ENCODE measurements at places on chromosomes 4 and X. TPM values are rescaled to one million over a fixed set of nuclear protein-coding genes. Genes with fewer than 3 reads are reported as not detected.

DNA sequence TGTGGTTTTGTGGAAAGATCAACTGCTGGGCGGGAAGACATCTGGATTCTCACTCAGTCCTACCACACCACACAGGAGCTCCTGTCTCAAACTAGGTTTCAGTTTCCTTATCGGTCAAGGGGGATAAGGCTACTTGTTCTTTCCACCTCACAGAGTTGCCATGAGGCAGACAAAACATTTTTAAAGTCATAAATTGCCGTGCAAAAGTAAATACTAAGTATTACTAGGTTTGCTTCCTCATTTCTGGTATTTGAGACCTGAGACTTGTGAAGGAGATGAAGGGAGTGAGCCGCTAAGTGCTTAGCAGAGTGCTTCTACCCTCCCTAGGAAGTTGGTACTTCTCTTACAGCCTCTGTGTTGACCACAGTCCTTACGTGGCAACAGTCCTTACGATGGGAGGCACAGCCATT lies 1.5 kb downstream of the LAP3 start:
- H3K27ac ChIP-seq, result no peak overlapping the region
- H3K4me1 ChIP-seq, result no peaks in the 10 kb centered on the region
- DNase-seq, result no peak
- no peaks in the 10 kb centered on the region for H3K27me3 ChIP-seq
- peak overlapping the region; percentile 58 for H3K4me3 ChIP-seq
- H3K36me3 ChIP-seq, result peaks cover 4% of the 10 kb centered on the region

DNA sequence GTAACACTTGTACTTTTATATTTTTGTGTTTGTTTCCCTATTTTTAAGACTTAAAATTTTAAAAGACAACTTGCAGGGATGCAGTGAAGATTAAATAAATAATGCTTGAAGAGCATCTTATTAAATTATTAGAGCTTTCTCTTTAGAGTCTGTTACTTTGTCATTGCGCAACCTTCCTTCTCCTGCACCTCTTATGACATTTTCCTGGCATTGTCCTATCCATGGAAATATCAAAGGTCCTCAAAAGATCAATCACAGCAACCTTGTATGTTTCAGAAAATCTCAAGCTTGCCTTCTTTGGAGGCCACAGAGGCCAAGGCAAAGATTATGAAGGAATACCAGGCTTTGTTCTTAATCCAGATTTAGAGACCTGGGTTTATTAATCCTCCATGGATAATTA lies 116.3 kb downstream of the GRXCR1 start:
- H3K27me3 ChIP-seq, result no peaks in the 10 kb centered on the region
- H3K4me3 ChIP-seq, result no peak overlapping the region
- no peaks in the 10 kb centered on the region for H3K36me3 ChIP-seq

- no peak overlapping the region for H3K4me3 ChIP-seq
- no peaks in the 10 kb centered on the region for H3K36me3 ChIP-seq
- no peak for DNase-seq
- no peak overlapping the region for H3K27ac ChIP-seq
- no peaks in the 10 kb centered on the region for H3K27me3 ChIP-seq
Observed at GRCh38 chr4:170247596-170247995, 157.8 kb upstream of the AADAT start.

DNA sequence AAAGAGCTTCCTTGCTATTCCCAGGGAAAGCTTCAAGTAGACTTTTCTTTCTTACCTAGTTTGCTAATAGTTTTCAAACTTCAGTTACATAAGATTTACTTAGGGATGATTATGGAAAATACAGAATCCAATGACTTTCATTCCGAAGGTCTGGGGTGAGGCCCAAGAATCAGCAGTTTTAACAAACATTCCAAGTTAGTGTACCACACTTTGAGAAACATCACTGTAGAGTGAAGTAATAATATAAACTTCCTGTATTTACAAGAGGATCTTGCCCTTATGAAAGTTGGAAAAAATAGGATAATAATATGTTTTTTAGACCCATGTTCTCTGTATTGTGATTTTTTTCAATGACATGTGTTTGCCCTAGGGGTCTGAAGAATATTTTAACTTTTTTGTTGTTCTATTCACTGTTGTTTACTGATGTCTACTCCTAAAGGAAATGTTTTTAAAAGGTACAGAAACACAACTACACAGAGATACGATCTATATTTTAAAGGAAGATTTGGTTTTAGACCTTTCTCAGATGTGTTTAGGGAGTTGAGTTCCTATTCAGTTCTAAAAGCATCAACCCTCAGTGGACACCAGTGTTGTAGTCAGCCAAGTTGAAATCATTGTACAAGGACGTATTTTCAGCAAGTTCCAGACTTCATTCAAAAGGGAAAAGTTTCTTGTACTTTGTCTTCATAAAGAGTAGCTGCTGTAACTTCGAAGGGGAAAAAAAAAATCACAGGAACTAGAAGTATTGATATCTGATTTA lies 295.8 kb upstream of the SLC7A11 start:
- no peak overlapping the region for H3K4me3 ChIP-seq
- H3K36me3 ChIP-seq, result no peaks in the 10 kb centered on the region
- DNase-seq, result no peak
- H3K4me1 ChIP-seq, result no peaks in the 10 kb centered on the region
- H3K27me3 ChIP-seq, result no peaks in the 10 kb centered on the region

- no peak for DNase-seq
- H3K4me1 ChIP-seq, result no peaks in the 10 kb centered on the region
- H3K4me3 ChIP-seq, result no peak overlapping the region
- H3K27me3 ChIP-seq, result no peaks in the 10 kb centered on the region
- no peak overlapping the region for H3K27ac ChIP-seq
- no peaks in the 10 kb centered on the region for H3K36me3 ChIP-seq
Observed at GRCh38 chr4:176769514-176769913, 23.2 kb downstream of the VEGFC start.

DNA sequence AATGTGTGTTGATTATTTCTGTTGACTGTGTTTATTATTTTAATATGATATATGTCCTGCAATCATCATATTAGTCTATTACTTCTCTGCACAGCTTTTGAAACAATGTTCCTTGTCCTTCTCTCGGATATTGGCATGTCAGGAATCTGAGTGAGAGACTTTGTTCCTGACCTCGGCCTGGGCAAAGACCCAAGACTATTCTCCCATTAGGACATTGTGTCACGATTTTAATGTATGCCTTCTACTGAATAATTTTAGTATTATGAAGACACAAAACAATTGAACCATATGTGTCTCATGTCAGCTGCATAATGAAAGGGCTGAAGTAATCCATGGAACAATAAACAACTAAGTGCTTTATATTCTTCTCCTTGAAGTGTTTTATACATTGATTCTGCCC lies 580.8 kb upstream of the TENM3 start:
- no peak overlapping the region for H3K27ac ChIP-seq

GRCh38 chrX:136652822-136653723 lies 5.1 kb downstream of the CD40LG start:
- H3K27me3 ChIP-seq, result no peaks in the 10 kb centered on the region
- H3K4me3 ChIP-seq, result no peak overlapping the region
- no peaks in the 10 kb centered on the region for H3K36me3 ChIP-seq

GRCh38 chrX:150897421-150898320 lies 797 bp downstream of the CD99L2 start:
- H3K4me3 ChIP-seq, result peak overlapping the region; percentile 54
- no peak for DNase-seq
- no peaks in the 10 kb centered on the region for H3K27me3 ChIP-seq
- H3K4me1 ChIP-seq, result no peaks in the 10 kb centered on the region

DNA sequence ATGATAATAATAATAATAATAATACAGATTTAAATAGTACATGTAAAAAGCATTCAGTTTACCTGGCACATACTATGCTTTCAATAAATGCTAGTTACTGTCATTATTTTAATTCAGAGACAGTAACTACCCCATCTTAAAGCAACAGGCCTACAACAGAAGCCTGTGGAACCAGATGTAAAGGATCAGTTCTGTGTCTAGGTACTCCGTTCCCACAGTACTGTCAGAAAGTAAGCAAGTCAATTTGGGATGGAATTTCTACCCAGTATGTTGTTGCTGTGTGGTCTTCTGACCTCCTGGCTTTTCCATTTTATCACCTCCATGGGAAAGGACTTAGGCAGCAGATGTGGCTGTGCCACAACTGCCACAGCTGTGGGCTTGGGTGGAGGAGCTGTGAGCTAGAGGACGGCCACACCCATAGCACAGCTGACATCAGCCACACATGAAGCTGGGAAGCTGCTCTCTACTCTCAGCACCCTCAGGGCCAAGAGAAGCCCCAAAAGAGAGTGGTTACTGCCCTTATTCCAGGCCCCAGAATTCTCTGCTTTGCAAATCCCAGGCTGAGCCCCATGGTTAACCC lies 102.8 kb downstream of the CBR4 start:
- H3K4me3 ChIP-seq, result no peak overlapping the region
- no peaks in the 10 kb centered on the region for H3K36me3 ChIP-seq
- DNase-seq, result no peak
- no peak overlapping the region for H3K27ac ChIP-seq
- no peaks in the 10 kb centered on the region for H3K4me1 ChIP-seq
- no peaks in the 10 kb centered on the region for H3K27me3 ChIP-seq

DNA sequence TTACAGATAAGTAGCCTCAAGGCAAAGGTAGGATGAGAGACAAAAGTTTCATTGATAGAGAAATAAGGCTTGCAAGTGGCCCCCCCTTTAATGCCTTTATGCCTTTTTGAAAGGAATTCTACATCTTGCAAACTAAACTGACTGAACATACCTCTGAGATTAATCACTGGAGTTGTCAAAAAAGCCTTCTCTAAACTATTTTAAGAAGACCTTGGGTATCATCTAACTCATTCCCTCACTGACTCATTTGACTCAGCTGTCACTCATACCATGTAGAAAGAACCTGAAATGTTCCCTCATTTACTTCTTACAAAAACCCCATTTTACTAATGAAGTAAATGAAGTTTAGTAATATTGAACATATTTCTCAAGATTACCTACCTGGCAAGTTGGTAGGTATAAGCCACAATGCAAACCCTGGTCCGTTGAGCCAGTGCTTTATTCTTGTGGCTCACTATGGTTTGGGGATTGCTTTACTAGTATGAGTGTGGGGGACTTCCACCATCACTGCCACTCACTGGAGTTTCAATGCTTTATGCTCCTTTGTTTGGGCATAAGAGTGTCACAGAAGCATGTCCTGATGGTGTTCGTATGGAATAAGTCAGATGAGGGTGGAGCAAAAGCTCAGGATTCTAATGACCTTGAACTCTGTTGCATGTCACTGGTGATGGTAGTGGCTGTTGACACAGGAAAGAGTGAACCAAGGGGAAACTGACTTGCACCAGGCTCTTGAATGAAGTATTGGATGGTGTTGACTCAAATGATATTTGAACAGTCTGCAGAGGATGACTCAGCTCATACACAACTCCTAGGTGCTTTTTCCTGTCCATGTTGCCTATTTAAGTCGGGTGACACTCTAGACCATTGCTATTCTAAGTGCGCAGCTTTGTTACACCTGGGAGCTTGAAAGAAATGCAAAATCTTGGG lies 305.5 kb upstream of the EMCN start:
- H3K4me3 ChIP-seq, result no peak overlapping the region
- H3K36me3 ChIP-seq, result no peaks in the 10 kb centered on the region
- no peaks in the 10 kb centered on the region for H3K27me3 ChIP-seq
- DNase-seq, result no peak
- no peak overlapping the region for H3K27ac ChIP-seq
- H3K4me1 ChIP-seq, result no peaks in the 10 kb centered on the region

GRCh38 chr4:172813359-172813923 lies 355.2 kb upstream of the GALNT7 start:
- no peaks in the 10 kb centered on the region for H3K4me1 ChIP-seq
- DNase-seq, result no peak
- no peaks in the 10 kb centered on the region for H3K36me3 ChIP-seq
- no peak overlapping the region for H3K27ac ChIP-seq
- no peaks in the 10 kb centered on the region for H3K27me3 ChIP-seq
- H3K4me3 ChIP-seq, result no peak overlapping the region

DNA sequence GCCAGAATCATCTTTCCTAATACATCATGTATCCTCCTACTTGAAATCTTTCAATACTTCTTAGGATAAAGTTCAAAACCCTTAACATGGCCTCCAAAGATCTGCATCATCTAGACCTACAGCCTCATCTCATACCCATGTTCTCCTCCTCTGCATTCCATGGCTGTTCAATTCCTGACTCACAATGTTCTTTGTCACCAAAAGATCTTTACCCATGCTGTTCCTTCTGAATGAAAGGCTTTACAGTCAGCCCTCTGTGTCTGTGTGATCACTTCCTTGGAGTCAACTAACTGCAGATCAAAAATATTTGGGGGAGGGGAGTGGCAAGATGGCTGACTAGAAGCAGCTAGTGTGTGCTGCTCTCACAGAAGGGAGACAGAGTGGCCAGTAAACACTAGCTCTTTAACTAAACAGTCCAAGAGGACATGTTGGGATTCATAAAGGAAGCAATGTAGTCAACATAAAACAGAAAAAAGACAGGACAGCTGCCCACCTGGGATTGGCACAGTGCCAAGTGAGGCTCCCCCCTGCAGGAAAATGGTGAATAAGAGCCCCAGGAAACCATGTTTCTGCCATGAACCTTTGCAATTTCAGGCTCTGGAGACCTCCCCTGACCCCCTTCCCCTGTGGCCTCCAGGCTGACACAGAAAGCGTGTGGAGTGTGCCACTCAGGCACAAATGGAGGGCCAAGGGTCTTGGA lies 31.9 kb downstream of the CBR4 start:
- H3K27me3 ChIP-seq, result no peaks in the 10 kb centered on the region
- H3K27ac ChIP-seq, result no peak overlapping the region
- no peaks in the 10 kb centered on the region for H3K36me3 ChIP-seq
- DNase-seq, result no peak
- H3K4me3 ChIP-seq, result no peak overlapping the region

DNA sequence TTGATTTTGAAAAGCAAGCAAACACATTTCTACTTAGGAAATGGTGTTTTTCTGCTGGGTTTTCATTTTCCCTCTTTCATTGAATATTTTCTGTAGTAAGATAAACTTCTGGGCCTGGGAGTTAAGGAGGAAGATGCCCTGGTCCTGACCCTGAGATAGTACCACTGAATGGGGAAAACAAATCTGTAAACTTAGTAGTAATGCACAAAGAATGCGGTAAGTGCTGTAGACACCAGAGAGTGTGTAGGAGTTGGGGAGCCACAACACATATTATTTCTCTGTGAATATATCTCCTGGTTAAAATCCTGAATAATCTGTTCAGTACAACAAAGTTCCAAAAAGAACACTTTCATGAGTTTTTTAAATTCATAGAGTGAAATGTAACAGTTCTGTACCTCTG lies 178.3 kb downstream of the MAPK10 start:
- H3K4me3 ChIP-seq, result no peak overlapping the region
- H3K36me3 ChIP-seq, result no peaks in the 10 kb centered on the region
- H3K27ac ChIP-seq, result no peak overlapping the region

- no peaks in the 10 kb centered on the region for H3K36me3 ChIP-seq
- no peaks in the 10 kb centered on the region for H3K4me1 ChIP-seq
- no peak for DNase-seq
- no peaks in the 10 kb centered on the region for H3K27me3 ChIP-seq
- H3K27ac ChIP-seq, result no peak overlapping the region
- H3K4me3 ChIP-seq, result no peak overlapping the region
Observed at GRCh38 chr4:55183926-55184599, 58.7 kb upstream of the KDR start.

- no peak overlapping the region for H3K27ac ChIP-seq
- no peak overlapping the region for H3K4me3 ChIP-seq
- no peak for DNase-seq
- no peaks in the 10 kb centered on the region for H3K36me3 ChIP-seq
- H3K4me1 ChIP-seq, result no peaks in the 10 kb centered on the region
Observed at GRCh38 chr4:124167602-124168001, 544.9 kb downstream of the ANKRD50 start.

- H3K27me3 ChIP-seq, result no peaks in the 10 kb centered on the region
- H3K4me1 ChIP-seq, result no peaks in the 10 kb centered on the region
- DNase-seq, result no peak
- H3K4me3 ChIP-seq, result no peak overlapping the region
Observed at GRCh38 chrX:9745417-9746115, 20.1 kb downstream of the GPR143 start.

The CXCL11 gene
- total RNA-seq, result 2.5 TPM

The AKAP4 gene
- total RNA-seq, result not detected

The HERC5 gene
- 4.7 TPM for total RNA-seq

The PLP1 gene
- 0.54 TPM for total RNA-seq

The ADAM29 gene
- not detected for total RNA-seq

Measured in pancreas (tissue), 10 donors.